Femur (tissue), 1 donor: ENCODE measurements at places on chromosomes 2 and 18.
A peak's percentile ranks its signal among the peaks of the same experiment; 100 is the strongest.

DNA sequence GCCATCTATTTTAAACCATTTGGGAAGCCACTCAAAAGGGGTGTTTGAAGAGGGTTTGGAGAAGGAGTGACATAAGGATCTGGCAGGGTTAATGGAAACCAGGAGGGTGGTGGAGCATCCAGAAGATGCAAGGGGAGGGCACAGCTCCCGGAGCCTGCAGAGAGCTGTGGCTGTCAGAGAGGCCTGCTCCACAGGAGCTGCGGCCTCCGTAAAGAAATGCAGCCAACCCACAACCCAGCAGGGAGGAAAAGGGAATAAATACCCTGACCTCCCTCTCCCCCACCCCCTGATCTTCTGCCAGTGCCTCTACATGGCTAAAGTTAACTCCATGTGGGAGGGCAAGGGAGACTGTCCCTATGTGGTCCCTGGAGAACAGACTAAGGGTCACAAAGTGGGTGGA, 567.1 kb upstream of the POU3F3 start:
- peak; percentile 69 for DNase-seq

DNA sequence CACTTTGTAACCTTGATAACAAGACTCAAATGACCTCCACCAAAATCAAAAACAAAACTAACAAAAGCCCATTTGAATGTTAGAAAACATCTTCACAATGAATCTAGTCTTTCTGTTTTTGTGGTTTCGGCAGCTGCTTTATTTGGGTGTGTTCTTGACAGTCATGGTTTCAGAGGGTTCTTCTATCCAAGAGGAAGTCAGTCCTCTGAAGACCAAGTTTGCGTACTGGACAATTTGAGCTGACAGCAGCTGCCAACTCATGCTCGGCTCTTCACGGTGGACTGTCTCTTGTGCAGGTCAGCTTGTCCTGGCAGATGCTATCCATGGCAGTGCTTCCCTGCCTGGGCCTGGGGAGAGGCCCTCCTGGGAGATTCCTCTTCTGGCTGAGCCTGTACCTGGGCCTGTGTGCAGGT, 91.0 kb downstream of the TMEM17 start:
- no peak for DNase-seq

- DNase-seq, result no peak
Measured at GRCh38 chr2:67032076-67032475, 365.1 kb upstream of the ETAA1 start.

DNA sequence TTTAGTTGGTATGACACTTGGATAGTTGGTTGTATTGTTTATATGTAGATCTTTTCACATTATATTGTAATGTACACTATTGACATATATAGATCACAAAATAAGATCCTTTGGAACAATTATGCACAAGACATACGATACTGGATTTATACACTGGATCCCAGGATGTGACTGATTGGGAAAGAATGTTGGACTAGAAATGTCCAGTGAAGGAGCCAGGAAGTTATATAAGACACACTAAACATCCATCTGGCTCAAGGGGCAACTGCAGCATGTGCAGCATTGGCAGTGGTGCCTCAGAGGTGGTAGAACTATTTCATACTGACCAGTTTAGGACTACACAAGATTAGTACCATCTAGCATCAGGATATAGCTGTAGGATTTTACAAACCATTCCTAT, 104.9 kb downstream of the TRABD2A start:
- no peak for DNase-seq

GRCh38 chr2:197897960-197898678, 93.7 kb downstream of the PLCL1 start:
- DNase-seq, result no peak

DNA sequence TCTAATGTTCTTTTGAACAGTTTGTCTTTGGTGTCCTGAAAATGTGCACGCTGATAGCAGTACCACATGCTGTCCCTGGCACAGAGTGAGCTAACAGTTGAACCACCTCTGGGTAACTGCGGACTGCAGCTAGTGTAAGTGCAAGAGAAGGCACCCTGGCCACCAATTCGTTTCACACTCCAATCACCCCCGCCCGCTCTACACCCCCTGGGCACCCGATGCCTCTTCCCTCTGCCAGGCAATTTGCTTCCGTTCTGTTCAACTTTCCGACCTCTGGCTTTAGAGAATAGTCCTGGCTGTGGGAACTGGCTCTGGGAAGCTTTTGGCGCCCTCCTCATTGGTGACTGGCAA, 1.4 kb downstream of the DOCK10 start:
- no peak for DNase-seq

- DNase-seq, result peak; percentile 98
Measured at GRCh38 chr2:54330162-54330925, 74.3 kb upstream of the TSPYL6 start.

- DNase-seq, result no peak
Measured at GRCh38 chr18:25990473-25990872, 99.9 kb downstream of the SS18 start.

DNA sequence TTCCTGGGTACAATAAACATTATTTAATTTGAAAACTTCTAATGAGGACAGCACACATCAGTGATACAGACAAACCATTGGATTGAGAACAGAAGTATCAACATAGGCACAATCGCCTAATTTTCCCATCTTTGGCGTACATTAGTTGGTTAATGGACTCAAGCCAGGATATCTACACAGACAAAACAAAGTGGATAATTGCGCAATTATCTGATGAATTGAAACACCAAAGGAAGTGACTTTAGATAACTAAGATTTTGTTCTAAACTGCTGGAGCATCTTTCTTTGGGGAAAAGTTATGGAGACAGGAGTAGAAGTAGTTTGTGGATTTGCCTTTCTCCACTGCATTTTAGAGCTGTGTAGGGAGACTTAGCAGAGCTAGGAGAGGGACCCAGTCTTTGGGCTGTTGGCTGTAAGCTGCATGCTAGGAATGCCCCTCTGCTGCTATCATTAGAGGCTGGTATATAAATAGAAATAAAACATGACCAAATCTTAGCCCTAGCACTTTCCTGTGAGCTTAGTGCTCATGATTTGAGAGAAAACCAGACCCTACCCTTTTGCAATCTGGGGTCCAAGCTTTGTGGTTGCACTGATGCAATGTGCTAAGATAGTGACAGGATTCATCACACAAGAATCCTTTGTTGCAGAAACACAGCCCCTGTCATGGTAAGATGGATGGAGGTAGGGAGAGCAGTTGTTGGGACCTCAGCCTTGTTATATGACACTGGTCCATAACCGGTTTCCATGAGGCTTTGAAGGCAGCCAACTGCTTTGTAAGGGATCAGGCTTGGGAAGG, 264.5 kb upstream of the PIK3C3 start:
- DNase-seq, result no peak

GRCh38 chr2:152541712-152542111, 175.5 kb downstream of the PRPF40A start:
- no peak for DNase-seq

DNA sequence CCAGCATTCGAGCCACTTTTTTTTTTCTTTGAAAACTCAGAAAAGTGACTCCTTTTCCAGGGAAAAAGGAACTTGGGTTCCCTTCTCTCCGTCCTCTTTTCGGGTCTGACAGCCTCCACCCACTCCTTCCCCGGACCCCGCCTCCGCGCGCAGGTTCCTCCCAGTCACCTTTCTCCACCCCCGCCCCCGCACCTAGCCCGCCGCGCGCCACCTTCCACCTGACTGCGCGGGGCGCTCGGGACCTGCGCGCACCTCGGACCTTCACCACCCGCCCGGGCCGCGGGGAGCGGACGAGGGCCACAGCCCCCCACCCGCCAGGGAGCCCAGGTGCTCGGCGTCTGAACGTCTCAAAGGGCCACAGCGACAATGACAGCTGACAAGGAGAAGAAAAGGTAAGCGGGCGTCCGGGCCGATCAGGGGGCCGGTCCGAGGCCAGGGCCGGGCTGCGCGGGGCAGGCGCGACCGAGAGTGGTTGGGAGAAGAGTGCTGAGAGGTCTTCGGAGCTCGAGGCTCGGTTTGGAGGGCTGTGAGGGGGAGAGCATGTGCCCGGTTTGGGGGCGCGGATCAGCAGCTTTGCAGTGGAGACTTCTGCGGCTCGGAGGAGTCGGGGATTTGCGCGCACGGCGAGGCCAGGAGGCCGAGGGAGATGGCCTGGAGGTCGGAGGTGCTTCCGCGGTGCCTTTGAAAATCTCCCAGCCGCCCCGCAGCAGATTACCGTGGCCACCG, 502 bp downstream of the EPAS1 start:
- DNase-seq, result peak; percentile 53

- DNase-seq, result peak; percentile 34
Measured at GRCh38 chr2:18311420-18312195, 248.8 kb downstream of the RDH14 start.

DNA sequence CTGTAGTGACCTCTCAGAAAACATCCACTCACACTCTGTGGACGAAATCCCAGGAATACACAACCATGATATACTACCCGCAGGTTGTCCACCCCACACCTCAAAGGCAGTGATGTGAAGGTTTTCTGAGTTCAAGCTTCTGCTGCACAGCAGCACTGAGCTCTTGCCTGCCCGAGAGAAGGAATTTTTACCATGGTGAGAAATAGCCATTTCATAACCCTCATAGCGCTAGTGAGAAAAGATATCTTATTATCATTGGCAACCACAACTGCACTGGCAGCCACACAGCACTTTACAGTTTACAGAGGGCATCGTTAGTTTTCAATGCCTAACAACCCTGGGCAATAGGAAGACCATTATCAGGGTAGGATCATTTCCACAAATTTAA, 36.9 kb downstream of the NAPG start:
- DNase-seq, result no peak

GRCh38 chr2:44433895-44434294, 72.1 kb downstream of the CAMKMT start:
- no peak for DNase-seq

DNA sequence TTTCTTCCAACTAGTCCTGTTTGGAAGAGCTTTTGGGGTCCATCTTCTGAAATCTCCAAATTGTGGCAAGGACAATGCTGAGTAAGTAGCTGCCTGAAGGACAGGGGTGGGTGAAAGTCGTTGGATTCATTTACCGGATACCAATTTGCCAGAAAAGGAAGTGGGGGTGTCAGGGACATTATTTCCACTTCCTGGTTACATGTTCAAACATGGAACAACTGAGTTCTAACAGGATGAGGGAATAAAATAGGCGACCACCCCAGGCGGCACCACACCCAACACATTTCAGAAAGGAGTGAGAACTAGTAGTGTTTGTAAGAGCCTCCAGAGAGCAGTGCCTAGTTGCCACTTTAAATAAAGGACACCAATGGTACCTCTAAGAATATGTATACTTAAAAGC, 158.6 kb upstream of the SERTAD2 start:
- peak; percentile 23 for DNase-seq

DNA sequence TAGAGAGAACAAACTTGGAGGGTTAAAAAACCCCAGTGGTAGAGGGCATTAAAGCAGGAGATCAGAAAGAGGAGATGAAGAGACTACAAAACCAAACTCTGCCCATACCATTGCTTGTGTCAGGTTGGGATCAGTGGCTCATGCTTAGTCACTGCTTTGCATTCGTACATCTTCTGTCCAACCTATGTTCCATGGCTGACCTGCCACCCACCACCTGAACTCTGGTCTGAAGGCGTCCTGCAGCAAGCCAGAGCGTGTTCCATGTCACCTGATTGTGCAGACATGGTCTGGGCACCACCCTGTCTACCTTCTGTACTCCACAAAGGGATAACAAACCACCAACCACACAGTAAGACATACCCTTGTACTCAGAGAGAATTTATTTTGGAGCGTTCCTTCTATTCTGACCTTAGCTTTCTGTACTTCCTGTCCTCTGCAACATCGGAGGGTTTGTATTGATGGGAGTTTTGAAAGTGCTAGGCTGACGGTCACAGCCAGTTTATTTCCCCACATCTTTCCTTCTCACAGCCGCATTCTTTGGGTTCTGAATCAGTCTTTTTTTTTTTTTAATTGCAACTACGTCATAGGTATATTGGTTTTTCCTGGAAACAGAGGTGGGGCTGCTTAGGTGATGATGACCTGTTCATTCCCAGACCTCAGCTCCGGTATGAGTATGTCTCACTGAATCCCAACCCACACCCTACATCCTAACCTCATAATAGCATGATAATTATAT, 88.3 kb downstream of the SOWAHC start:
- DNase-seq, result no peak

- DNase-seq, result no peak
Measured at GRCh38 chr2:149536649-149537048, 50.9 kb downstream of the MMADHC start.

- peak; percentile 65 for DNase-seq
Measured at GRCh38 chr2:119694845-119695521, 16.0 kb downstream of the TMEM177 start.

GRCh38 chr18:3493501-3494244, 43.7 kb downstream of the TGIF1 start:
- DNase-seq, result no peak

DNA sequence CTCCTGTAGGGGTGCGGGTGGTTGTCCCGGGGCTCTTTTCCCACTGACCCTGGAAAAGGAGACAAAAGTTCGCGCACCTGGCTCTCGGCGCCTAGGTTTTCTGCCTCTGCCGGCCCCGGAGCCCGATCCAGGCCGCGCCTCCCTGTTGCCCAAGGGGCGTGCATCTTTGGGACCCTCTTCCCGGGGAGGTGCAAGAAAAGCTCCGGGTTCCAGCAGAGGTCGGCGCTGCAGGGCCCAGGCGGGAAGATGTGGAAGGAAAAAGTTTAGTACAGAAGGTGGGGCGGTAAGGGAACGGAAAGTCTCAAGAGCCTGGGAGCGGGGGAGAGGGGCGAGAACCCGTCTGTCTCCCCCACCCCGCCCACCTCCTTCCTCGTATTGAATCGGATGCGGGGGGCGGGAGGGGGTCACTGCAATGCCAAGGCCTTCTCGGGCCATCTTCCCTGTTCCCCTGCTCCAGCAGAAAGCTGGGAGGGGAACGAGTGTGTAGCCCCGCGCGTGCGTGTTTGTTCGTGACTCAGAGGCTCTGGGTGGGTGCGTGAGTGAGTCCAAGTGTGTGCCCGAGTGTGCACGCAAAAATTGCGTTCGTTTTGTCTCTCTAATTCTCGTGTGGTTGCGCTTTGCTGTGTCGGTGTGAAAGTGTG, 6.3 kb upstream of the EN1 start:
- no peak for DNase-seq

DNA sequence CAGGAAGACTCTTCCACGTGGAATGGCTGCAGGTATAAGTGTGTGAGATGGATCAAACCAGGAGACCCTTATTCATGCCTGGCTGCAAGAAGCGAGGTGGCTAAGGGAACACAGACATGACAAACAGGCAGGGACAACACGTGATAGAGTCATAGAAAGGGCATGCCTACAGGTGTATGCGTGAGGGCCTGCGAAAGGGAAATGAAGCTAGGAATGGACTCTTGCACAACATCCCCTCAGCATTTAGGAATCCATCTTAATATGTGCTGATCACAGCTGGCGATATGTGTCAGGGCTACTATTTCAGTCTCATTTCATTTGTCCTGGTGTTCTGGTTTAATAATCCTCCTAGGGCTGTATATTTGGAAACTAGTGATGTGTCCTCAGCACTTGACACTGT, 291.2 kb downstream of the MYT1L start:
- no peak for DNase-seq
